ENCODE measurements at places on chromosomes 11 and 22.

GRCh38 chr11:96063053-96063452, 139.1 kb upstream of the MTMR2 start:
- no peak for DNase-seq

DNA sequence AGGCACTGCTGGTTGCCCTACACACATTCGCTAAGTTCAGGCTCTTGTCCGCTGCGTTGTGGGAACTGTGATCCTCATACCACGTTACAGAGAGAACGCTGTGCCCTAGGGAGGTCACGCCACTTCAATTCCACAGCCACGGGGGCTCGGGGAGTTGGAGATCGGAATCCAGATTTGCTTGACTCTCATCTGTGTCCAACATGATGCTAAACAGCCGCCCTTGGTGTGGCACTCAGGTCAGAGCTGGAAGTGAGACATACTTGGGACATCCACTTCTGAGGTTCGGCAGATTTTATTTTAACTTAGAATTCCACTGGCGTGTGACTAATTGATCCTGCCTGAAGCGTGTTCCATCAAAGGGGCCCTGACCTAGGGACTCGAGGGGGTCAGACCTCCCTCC, 41.7 kb downstream of the RIBC2 start:
- no peak for DNase-seq

GRCh38 chr11:121656328-121657090, 203.7 kb upstream of the SORL1-AS1 start:
- DNase-seq, result peak; percentile 7

GRCh38 chr11:121773076-121773475, 320.3 kb upstream of the SORL1-AS1 start:
- no peak for DNase-seq
